ENCODE measurements at places on chromosomes 11 and 22. TPM values are rescaled to one million over a fixed set of nuclear protein-coding genes. Genes with fewer than 3 reads are reported as not detected.

PLXNB2 gene
- 96.5 TPM for total RNA-seq

ABCC8 gene
- total RNA-seq, result not detected

CEND1 gene
- not detected for total RNA-seq

RHBDD3 gene
- total RNA-seq, result 56.5 TPM

DKK3 gene
- 8.4 TPM for total RNA-seq

- no peak for DNase-seq
- H3K27me3 ChIP-seq, result peaks cover 2% of the 10 kb centered on the region
- H3K36me3 ChIP-seq, result no peaks in the 10 kb centered on the region
- no peak overlapping the region for H3K27ac ChIP-seq
- H3K4me1 ChIP-seq, result peaks cover 4% of the 10 kb centered on the region
Measured at GRCh38 chr11:1155274-1155693, 2.5 kb upstream of the MUC5AC start.

- H3K36me3 ChIP-seq, result no peaks in the 10 kb centered on the region
- no peak overlapping the region for H3K27ac ChIP-seq
- H3K4me3 ChIP-seq, result no peak overlapping the region
Measured at GRCh38 chr22:48925450-48925849, 902.2 kb downstream of the BRD1 start.

GRCh38 chr11:2300936-2301630 lies 635 bp downstream of the C11orf21 start:
- H3K4me1 ChIP-seq, result peaks cover 4% of the 10 kb centered on the region
- no peak overlapping the region for H3K27ac ChIP-seq
- H3K36me3 ChIP-seq, result no peaks in the 10 kb centered on the region
- no peak for DNase-seq
- H3K4me3 ChIP-seq, result no peak overlapping the region

GRCh38 chr22:44102856-44103255 lies 77.9 kb upstream of the PARVG start:
- peaks cover 26% of the 10 kb centered on the region for H3K36me3 ChIP-seq
- H3K27me3 ChIP-seq, result peaks cover 4% of the 10 kb centered on the region
- DNase-seq, result no peak
- peaks cover 14% of the 10 kb centered on the region for H3K4me1 ChIP-seq
- H3K27ac ChIP-seq, result no peak overlapping the region

DNA sequence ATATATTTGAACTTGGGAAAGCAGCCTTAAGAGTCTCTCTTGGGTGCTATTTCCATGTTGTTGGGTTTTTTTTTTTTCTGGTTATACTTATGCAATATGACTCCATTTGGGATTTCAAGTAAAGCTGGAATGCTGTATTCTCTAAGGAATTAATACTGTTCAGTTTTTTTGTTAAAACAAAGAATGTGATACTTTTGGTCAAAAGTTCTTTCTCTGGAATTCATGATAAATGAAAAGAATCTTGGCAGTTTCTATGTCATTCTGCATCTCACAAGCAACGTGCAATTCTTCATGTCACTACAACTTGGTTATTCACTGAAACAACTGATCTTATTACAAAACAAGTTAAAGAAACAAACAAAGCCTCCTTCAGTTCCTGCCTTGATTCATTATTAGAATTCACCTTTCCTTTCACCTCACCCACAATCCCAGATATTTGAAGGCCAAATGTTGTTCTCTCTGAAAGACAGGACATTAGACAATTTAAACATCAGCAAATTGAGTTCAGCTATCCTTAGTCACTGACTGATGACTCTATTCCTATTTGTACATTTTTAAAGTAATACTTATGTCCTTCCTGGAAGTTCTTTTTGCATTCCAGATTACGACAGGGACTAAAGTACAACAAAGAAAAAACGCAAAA lies 176.2 kb downstream of the SBF2 start:
- H3K27me3 ChIP-seq, result peaks cover under 1% of the 10 kb centered on the region
- H3K27ac ChIP-seq, result peak overlapping the region; percentile 86
- H3K4me1 ChIP-seq, result peaks cover 19% of the 10 kb centered on the region
- peaks cover 3% of the 10 kb centered on the region for H3K36me3 ChIP-seq
- no peak overlapping the region for H3K4me3 ChIP-seq

DNA sequence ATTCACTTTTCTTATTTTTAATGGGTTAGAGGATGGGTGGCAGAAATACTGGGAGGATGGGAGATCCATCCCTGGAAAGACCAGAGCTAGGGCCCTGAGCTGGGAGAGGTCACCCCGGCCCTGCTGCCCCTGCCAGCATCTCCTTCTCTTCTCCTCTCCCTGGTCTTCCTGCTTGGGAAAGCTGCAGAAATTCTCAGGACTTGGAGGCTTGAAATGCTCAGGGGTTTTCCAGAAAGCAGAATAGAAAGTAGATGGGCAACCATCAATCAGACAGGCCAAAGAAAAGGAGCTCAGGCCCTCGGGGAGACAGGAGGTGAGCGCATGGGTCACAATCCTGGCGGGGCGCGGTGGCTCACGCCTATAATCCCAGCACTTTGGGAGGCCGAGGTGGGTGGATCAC lies 1.5 kb downstream of the APOBEC3H start:
- H3K4me3 ChIP-seq, result no peak overlapping the region
- H3K27me3 ChIP-seq, result peaks cover 6% of the 10 kb centered on the region
- no peak overlapping the region for H3K27ac ChIP-seq
- peaks cover 7% of the 10 kb centered on the region for H3K4me1 ChIP-seq
- DNase-seq, result no peak

GRCh38 chr11:58739725-58740430 lies 8.1 kb upstream of the GLYAT start:
- peaks cover 4% of the 10 kb centered on the region for H3K27me3 ChIP-seq
- peaks cover 5% of the 10 kb centered on the region for H3K36me3 ChIP-seq
- no peaks in the 10 kb centered on the region for H3K4me1 ChIP-seq
- H3K4me3 ChIP-seq, result no peak overlapping the region

- no peak overlapping the region for H3K27ac ChIP-seq
- no peak for DNase-seq
- H3K4me3 ChIP-seq, result no peak overlapping the region
- peaks cover 13% of the 10 kb centered on the region for H3K36me3 ChIP-seq
Measured at GRCh38 chr11:55503449-55503848, 50.8 kb upstream of the OR4C15 start.

DNA sequence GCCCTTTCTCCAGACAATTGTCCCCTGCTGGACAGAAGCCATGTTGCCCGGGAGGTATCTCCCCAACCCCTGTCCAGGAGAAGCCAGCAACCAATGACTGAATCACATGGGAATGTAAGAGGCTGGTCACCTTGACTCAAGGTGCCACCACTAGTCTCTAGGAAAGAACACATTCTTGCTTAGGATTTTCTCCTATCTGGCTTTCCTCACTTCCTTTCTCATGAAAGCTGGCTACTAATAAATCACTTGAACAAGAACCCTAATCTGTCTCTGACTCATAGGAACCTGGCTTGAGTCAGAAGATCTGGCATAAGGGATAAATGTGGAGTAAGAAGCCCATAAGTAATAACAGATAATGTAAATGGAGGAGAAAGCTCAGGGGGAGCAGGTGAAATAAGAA lies 101.4 kb upstream of the C11orf87 start:
- H3K27ac ChIP-seq, result no peak overlapping the region
- no peak overlapping the region for H3K4me3 ChIP-seq
- DNase-seq, result no peak
- no peaks in the 10 kb centered on the region for H3K36me3 ChIP-seq
